ENCODE measurements at places on chromosomes 4 and X.

- DNase-seq: no peak
These were observed 119.9 kb downstream of the ANK2 start for GRCh38 chr4:113169368-113169767.

DNA sequence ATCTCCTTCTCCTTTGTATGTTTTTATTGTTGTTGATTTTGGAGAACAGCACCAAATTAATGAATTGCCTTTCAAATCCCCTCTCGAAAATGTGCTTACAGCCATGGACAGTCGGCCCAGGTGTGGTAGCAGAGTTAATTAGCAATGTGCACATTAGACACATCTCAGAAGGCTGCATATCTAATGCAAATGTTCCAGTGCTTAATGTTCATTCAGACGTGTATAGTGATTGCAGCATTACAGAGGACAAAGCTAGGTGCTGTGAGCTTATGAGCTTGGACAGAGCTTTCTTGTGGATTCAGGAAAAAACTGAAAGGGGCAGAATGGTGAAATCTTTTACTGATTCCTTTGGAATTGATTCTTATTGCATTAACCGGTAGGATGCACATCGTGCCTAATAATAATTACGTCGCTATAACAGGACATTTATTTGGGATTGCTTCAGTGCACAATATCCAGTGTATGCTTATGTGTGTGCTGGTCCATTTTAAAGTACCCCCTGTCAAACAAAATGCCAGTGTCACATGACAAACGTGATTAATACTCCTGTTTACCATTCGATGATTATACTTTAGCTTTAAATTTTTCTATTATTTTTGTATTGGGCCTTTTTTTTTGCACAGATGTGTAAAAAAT is 552.9 kb upstream of the EPHA5 start:
- DNase-seq: peak; percentile 65

DNA sequence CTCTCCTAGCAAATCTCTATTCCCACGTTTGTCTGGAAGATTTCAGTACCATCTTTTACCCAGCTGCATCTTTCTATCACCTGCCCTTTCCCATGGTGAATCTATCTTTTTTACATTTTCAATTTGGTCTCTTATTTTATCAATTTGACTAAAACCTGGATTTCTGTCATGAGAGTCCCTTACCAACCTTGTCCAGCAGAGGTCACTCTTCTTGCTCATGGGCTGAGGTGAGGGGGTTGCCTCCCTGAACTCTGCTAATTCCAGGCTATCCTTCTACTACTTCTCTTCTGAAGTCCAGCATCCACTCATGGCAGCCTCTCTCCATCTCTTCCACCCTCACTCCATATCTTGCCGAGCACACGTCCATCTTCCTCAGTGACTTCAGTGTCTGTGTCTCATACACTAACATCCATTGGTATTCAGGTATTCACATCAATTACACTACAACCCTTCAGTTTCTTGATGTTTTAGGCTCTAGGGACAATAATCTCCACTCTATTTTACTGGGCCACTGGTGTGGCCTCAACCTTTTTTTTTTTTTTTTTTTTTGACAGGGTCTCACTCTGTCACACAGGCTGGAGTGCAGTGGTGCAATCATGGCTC is 17.8 kb upstream of the ZNF827 start:
- DNase-seq: peak; percentile 53

DNA sequence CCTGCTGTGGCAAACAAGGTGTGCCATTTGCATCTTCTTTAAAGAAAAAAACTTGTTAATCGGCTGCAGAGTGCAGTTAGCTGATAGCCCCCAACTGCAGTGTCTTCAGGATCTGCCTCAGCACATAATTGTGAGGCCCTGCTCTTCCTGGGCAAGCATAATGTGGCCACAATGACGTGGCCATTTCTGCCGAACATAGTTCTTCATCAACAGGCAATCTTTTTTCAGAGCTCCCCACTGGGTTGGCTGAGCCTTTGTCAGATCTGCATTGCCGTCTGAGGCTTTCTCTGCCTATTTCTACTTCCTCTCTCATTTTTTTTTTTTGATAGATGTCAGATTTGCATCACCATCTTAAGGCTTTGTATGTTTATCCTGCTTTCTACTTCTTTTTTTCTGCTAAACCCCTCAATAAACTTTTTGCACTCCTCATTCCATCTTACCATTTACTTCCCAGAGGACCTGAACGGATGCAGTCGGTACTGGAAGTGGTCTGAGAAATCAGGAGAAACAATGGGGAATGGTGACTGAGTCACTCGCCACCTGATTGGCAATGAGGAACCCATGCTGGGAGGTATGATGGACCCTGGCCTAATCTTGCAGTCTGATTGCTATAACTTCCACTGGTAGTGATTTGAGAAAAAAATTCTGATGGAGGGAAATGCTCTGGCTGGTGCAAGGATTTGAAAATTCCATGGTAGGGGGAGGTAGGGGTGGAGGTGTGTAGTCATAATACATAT is 21.2 kb upstream of the TAB3 start:
- DNase-seq: no peak

DNA sequence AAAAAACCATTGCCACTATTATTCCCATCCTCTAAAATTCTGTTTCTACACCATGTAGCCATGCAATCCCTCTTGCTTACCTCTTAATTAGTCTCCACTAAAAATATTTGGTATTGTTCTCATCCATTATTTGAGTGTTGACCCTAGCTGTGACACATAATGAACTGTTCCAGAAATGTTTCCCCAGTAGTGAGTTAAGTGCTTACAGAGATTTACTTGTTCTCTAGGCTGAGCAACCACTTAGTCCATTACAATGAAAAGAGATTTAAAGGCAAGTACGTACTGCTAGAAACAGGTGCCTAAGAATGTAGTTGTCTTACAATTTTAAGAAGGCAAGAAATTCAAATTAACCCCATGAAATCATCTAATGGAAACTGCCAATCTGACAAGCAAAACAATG is 112.7 kb upstream of the PTPN13 start:
- DNase-seq: no peak

DNA sequence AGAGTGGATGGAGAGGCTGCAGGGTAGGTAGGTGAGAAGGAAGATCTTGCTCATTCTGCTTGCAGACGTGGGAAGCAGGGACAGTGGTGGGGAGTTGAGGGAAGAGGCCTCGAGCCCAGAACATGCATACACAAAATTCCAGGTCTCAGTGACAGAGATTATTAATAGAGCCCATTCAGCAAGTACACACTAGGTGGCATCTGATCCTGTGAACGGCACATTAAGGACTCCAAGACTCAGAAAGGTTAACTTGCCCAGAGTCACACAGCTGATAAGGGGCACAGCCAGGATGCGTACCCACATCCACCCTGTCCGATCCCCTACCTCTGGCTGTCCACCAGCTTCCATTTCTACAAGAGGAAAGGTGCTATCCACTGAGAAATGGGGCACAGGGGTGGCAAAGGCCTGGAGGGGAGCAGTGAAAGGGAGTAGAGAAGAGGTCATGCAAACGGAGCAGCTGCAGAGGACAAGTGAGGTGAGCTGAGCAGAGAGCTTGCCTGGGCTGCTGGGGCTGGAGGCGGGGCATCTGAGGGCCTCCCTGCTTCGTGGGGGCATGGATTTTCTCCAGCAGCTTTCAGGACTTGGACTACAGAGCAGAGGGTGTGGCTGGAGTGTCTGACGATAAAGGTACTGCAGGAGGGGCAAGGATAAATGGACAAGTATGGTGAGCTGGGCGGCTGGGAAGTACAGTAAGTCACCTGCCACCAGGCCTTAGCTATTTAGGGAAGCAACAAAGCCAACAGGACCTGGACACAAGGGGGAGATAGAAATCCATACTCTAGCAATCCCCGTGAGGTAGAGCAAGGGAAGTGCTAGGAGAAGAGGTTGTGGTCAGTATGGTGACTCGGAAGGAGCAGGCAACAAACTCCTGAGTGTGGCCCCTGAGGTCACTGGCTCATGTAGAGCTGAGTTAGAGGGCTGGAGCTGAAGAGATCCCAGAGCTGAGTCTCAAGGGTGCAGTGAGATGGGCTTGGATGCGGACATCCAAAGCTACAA is 11.2 kb downstream of the IDS start:
- no peak for DNase-seq

- no peak for DNase-seq
These were observed 6.2 kb downstream of the PLAC8 start for GRCh38 chr4:83108101-83108861.

DNA sequence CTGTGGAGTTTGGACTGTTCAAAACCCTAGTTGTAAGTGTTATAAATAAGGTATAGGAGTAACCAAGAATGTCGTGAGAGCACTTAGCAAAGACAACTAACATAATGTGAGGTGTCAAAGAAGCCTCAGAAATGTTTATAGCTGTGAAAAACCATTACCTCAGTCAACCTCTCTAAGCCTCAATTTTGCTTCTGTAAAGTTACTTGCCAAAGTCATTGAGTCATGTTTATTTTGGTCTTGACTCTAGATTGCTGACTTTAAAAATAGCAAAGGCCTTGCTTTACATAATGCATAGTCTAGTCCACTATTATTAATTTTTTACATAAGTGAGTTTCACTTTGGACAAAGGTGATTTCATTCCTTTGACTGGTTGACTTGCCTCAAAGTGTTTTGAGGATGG is 257.6 kb upstream of the CXXC4 start:
- DNase-seq: no peak

- DNase-seq: no peak
These were observed 46.5 kb upstream of the RELL1 start for GRCh38 chr4:37732526-37733186.

DNA sequence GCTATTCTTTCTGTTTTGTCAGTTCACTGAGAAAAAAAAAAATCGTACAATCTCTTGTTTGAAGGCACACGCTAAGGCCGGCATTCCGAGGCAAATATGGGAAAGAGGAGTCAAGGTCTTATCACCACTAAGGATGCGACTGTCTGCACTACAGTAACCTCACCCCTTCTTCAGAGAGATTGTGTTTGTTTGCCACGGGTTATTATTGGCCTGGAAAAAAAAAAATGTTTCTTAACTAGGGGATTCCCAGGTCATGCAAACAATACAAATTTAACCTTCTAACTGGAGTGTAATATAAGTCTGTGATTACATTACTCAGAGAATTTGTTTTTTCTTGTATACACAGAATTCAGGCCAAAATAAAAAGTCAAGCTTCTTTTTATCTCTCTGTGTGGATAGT is 168.3 kb downstream of the TMA16 start:
- DNase-seq: no peak

DNA sequence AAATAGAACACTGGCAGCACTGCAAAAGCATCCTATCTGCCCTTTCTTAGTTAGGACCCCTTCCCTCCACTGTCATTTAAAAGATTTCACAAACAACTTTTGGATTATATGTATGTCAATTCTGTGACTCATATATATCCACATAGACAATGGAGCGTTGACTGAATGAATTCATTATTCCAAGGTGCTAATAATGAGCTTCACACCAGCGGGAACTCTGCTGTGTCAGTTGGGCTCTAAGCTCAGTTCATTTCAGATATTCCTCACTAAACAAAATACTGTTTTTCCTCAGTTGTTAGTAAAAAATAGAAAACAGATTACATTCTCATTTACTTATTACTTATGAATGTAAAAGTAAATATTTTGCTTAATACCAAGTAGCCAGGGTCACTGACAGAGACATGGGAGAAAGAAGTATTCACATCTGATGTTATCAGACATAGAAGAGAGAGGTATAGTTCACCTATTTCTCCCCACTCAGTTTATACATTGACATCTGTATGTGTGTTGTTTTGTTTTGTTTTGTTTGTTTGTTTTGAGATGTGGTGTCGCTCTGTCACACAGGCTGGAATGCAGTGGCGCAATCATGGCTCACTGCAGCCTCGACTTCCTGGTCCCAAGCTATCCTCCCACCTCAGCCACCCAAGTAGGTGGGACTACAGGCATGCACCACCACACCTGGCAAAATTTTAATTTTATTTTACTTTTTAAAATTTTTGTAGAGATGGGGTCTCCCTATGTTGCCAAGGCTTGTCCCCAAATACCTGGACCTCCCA is 10.9 kb downstream of the NFKB1 start:
- DNase-seq: no peak

- DNase-seq: no peak
These were observed 533 bp upstream of the SYAP1 start for GRCh38 chrX:16718824-16719333.

- no peak for DNase-seq
These were observed 159.9 kb upstream of the DIPK2B start for GRCh38 chrX:45360571-45360970.

GRCh38 chr4:111268769-111269414 is 646.0 kb upstream of the PITX2 start:
- DNase-seq: no peak

GRCh38 chr4:54717694-54718093 is 59.9 kb downstream of the KIT start:
- no peak for DNase-seq

DNA sequence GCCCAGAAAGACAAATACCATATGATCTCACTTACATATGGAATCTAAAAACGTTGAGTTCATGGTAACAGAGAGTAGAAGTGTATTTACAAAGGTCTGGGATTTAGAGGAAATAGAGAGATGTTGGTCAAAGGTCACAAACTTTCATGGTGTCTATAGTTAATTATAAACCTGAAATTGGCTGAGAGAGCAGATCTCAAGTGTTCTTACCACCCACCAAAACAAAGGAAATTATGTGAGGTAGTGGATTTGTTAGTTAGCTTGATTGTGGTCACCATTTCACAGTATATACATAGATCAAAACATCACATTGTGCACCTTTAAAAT is 186.8 kb downstream of the NWD2 start:
- peak; percentile 79 for DNase-seq

GRCh38 chr4:7784131-7784870 is 155.4 kb downstream of the AFAP1 start:
- DNase-seq: no peak

DNA sequence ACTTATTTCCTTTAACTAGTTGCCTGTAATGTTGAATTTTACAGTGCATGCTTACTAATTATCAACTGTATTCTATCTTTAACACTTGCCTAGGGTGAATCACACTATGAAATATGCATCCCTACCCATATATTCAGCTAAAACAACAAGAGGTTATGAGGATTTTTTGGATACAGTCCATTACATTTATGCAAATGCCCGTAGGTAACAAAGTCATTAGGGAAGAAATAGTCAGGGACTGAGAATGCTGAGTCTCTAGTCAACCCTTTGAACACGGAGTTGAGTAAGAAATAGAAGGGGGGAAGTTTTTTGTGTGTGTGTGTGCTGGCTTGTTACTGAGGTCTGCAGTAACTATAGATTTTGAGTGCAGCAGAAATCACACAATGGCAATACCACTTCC is 26.1 kb upstream of the CBLL2 start:
- peak; percentile 15 for DNase-seq

DNA sequence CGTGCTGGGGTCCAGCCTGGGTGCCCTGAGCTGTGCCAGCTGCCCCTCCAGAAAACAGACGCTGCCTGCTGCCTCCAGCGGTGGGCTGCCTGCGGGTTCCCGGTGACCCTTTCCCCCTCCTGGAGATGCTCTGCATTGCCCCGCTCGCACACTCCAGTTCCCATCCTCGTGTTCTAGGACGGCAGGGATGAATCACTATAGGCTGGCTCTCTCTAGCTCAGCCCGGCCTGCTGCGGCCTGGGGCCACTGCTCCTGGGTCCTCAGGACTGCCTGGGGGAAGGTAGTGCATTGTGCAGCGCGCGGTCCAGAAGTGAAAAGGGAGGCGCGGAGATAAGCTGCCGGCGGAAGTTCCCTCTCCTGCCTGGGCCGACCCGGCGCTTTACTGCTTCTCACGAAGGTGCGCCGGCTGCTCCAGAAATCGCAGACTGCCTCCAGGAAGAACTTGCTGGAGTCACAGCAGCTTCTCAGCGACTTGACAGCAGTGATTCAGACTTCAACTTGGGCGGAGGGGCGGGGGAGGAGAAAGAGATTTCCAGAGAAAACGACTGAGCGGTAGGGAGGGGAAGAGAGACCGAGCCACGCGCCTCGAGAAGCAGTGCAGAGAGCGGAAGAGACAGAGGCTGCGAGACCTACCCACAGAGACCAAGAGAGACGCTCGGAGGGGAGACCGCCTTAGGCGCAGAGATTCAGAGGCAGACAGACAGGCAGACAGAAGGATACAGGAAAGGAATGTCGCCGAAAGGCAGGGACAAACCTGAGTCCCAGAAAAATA is 6.7 kb upstream of the MSX1 start:
- no peak for DNase-seq

Data from NCI-H526 treated with DMSO at 0.1 percent for 48 hours (cell line).